T-helper 2 cell treated with Interferon-gamma antibody and Interleukin-4, amounts not matched to agents 5 μg/mL and 100 μg/mL, for 36 hours (primary cell): ENCODE measurements at places on chromosomes 13 and 19.
A peak's percentile ranks its signal among the peaks of the same experiment; 100 is the strongest.

DNA sequence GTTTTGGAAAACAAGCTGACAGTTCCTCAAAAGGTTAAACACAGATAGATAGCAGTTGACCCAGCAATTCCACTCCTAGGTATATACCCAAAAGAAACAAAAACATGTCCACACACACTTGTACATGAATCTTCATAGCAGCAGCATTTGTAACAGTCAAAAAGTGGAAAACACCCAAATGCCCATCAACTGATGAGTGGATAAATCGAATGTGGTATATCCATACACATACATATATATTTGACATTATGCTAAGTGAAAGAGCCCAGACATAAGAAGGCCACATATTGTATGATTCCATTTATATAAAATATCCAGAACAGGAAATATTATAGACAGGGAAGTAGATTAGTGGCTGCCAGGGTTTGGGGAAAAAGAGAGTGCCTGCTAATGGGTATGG, 7.9 kb upstream of the HMGB1 start:
- H3K36me3 ChIP-seq: no peaks in the 10 kb centered on the region
- no peak overlapping the region for H3K27ac ChIP-seq
- no peak for DNase-seq
- no peaks in the 10 kb centered on the region for H3K27me3 ChIP-seq
- H3K4me1 ChIP-seq: no peaks in the 10 kb centered on the region

- no peaks in the 10 kb centered on the region for H3K36me3 ChIP-seq
- H3K27ac ChIP-seq: no peak overlapping the region
- no peak for DNase-seq
- no peak overlapping the region for H3K4me3 ChIP-seq
Measured at GRCh38 chr19:19550972-19551852, 13.1 kb downstream of the CILP2 start.

GRCh38 chr13:112996671-112997091, 27.7 kb downstream of the MCF2L start:
- no peak overlapping the region for H3K4me3 ChIP-seq
- H3K27me3 ChIP-seq: no peaks in the 10 kb centered on the region
- no peaks in the 10 kb centered on the region for H3K4me1 ChIP-seq
- no peak for DNase-seq

DNA sequence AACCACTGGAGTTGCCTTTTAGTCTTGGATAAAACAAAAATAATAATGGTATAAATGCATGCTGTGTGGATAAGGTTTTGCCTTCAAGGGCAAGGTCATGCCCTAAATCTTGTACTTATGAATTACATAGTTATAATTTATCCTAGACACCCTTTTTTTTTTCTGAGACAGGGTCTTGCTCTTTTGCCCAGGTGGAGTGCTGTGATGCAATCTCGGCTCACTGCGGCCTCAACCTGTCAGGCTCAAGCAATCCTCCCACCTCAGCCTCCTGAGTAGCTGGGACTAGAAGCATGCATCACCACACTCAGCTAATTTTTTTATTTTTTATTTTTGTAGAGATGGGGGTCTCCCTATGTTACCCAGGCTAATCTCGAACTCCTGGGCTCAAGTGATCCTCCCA, 7.7 kb upstream of the DACT3 start:
- H3K36me3 ChIP-seq: peaks cover 19% of the 10 kb centered on the region
- H3K27me3 ChIP-seq: peaks cover 3% of the 10 kb centered on the region
- no peak overlapping the region for H3K27ac ChIP-seq
- H3K4me1 ChIP-seq: no peaks in the 10 kb centered on the region

- H3K4me3 ChIP-seq: no peak overlapping the region
- DNase-seq: no peak
- H3K36me3 ChIP-seq: no peaks in the 10 kb centered on the region
- H3K27me3 ChIP-seq: no peaks in the 10 kb centered on the region
- no peaks in the 10 kb centered on the region for H3K4me1 ChIP-seq
- H3K27ac ChIP-seq: no peak overlapping the region
Measured at GRCh38 chr13:37187621-37188020, 82.2 kb upstream of the CSNK1A1L start.

DNA sequence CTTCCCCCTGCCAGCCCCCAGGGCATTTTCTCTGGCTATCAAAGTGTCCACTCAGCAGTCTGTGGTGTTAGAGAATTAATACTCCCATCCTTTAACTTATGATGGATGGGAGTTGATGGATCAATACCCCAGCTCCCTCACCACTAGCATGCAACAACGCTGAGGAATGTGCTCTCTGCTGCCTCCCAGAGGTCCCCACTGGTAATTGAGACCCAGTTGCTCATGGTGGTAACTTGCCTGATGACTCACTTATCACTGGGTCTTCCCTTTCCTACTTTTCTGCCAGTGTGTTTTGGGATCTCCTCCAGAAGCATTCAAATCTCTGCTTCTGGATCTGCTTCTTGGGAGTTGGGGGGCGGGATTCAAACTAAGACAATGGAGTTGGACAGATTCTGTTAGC, 20.3 kb upstream of the CACNA1A start:
- H3K27me3 ChIP-seq: no peaks in the 10 kb centered on the region
- no peak for DNase-seq
- H3K27ac ChIP-seq: no peak overlapping the region
- H3K4me3 ChIP-seq: no peak overlapping the region

- no peaks in the 10 kb centered on the region for H3K4me1 ChIP-seq
- H3K36me3 ChIP-seq: no peaks in the 10 kb centered on the region
- H3K4me3 ChIP-seq: no peak overlapping the region
- H3K27ac ChIP-seq: no peak overlapping the region
Measured at GRCh38 chr13:26075498-26075897, 23.7 kb upstream of the SHISA2 start.

GRCh38 chr13:94515374-94515773, 35.9 kb upstream of the DCT start:
- H3K36me3 ChIP-seq: no peaks in the 10 kb centered on the region
- no peak overlapping the region for H3K4me3 ChIP-seq
- H3K27ac ChIP-seq: no peak overlapping the region

DNA sequence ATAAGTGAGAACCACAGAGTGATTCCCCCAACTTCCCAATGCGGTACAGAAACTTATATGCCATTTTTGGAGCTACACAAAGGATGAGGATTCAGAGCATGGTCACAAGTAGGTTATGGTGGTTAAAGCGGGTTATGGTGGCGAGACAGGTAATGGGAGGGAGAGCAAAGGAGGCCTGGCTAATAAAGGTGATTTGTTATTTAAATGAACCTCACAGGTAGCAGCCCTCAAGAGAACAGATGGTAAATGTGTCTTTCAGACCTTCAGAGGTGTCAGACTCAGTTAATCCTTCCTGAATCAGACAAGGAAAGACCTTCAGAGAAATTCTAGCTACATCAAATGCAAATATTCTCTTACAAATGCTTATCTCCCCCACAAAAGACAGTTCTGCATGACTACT, 1971.4 kb downstream of the OLFM4 start:
- no peak overlapping the region for H3K27ac ChIP-seq
- H3K27me3 ChIP-seq: no peaks in the 10 kb centered on the region
- no peak overlapping the region for H3K4me3 ChIP-seq
- no peaks in the 10 kb centered on the region for H3K4me1 ChIP-seq
- no peak for DNase-seq

DNA sequence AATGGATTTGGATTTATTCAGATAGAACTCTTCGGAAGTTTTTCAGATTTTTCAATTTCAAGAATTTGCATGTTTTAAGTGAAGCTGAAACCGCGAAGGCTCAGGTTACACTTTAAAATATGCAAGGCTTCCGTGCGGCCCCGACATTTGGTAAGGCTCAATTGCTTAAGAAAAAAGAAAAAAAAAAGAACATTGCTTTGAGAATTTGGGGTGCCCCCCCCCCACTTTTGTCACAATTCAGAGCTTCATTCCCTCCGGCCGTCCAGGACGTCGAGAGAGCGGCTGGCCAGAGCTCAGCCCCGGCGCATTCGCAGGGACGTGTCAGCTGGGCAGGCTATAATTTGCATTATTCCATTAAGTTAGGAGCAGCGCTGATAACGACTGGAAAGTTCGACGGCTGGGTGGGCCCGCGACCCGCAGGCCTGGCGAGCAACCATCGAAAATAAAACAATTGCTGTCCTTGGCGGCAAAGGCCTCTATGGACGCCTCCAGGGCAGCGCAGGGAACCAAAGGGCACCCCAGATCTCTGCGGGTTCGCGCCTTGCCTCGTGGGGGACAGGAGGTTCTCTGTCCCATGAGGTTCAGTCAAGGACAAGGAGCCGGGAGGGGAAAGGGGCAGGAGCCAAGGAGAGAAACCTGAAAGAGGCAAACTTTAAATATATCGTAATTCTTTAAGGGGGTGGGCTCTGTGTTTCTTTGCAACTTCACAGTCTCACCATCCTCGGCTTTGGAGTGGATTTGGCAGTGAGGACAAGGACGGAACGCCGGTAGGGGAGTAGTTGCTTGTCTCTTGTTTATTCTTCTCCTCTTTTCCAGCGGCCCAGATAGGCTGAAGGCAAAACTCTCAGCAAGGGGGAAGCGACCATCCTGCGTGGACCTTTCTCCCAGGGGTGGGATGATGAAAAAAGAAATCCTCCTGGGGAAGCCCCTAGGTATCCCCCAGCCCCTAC, 7.0 kb downstream of the SOX21 start:
- H3K4me1 ChIP-seq: peaks cover 3% of the 10 kb centered on the region
- peaks cover 5% of the 10 kb centered on the region for H3K36me3 ChIP-seq
- no peak for DNase-seq

DNA sequence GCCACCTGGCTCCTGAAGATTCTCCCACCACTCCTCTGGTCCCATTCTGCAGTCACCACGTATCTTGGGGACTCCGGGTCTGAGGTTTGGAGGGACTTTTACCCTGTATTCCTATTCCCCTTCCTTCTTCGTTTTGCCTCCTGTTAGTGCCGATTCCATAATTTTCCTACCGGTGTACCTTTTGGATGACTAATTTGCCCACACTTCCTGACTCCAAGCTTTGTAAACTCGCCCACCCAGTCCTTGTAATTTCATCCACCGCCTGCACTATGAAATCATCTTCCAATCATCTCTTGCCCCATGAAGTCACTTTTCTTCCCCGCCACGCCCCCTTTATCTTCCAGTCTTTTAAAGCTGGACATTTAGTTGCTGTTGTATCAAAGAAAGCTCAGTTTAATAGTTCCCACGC, 572 bp downstream of the UCHL3 start:
- DNase-seq: peak; percentile 36
- no peaks in the 10 kb centered on the region for H3K27me3 ChIP-seq
- peaks cover 25% of the 10 kb centered on the region for H3K4me1 ChIP-seq
- peaks cover 20% of the 10 kb centered on the region for H3K36me3 ChIP-seq
